H54 (cell line): ENCODE measurements at places on chromosomes 2 and 18.

DNA sequence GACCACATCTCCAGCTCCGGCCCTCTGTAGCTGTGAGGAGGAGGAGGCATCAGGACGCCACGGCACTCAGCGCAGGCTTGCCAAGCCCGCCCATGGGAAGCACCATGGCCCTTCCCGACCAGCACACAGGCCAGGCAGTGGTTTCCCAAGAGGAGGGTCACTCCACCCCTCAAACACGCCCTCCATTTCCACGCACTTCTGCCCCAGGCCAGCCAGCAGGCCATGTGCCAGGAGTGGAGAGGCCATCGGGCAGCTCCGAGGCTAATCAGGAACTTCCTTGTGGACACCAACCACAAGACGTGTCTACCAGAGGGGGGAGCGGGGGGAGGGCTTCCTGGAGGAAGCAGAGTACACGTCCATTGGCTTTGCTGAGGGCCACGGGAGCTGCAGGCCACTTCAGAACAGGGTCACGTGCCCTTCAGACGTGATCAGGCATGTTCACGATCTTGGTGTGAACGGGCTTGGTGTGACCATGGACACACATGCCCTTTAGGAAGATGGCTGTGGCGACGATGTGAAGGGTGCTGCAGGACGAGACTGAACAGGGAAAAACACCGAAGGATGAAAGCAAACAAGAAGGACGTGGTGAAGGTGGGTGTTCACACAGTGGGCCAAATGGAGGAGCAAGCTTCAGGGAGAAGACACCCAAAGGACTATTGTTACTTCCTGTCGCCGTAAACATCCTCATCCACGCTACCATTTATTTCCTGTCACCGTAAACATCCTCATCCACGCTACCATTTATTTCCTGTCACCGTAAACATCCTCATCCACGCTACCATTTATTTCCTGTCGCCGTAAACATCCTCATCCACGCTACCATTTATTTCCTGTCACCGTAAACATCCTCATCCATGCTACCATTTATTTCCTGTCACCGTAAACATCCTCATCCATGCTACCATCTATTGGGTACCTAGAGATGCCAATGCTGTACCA lies 6.5 kb upstream of the MTERF4 start:
- no peak for DNase-seq

DNA sequence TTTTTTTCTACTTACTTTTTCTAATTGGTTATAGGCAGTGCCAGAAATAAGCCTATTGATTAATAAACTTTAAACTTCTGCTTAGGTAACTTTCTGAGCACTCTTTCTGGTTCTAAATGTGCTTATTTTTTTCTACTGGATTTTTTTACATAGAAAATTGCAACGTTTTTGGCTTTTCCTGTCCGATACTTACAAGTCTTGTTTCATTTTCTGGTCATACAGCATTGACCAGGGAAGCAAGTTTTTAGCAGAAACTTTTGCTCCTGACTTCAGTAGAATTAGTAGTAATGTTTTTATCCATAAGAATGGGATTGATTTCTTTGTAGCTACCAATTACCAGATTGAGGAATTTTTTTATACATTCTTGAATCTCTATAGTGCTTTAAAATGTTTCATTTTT lies 36.9 kb downstream of the NCKAP5 start:
- no peak for DNase-seq

GRCh38 chr2:85850451-85850850 lies 38.3 kb downstream of the ST3GAL5 start:
- no peak for DNase-seq

GRCh38 chr18:68441241-68441640 lies 273.7 kb downstream of the TMX3 start:
- DNase-seq: no peak

DNA sequence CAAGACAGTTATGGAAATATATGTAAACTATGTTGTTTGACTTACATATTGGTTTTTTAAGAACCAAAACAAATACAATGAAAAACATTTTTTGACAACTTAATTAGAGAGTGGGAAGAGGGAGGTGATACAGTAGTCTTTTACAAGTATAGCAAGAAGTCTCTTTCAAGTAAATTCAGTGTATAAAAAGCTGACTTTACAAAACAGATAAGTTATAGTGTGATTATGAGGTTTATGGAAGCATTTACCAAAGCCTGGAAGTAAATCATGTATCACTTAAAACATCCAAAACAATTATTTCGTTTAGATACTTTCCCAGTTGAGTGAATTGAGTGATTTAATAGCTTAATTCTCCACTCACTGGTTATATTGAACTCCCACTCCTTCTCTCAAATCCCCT lies 66.7 kb upstream of the SLC4A10 start:
- no peak for DNase-seq

- DNase-seq: no peak
Observed at GRCh38 chr2:120866483-120867140, 130.9 kb downstream of the GLI2 start.

DNA sequence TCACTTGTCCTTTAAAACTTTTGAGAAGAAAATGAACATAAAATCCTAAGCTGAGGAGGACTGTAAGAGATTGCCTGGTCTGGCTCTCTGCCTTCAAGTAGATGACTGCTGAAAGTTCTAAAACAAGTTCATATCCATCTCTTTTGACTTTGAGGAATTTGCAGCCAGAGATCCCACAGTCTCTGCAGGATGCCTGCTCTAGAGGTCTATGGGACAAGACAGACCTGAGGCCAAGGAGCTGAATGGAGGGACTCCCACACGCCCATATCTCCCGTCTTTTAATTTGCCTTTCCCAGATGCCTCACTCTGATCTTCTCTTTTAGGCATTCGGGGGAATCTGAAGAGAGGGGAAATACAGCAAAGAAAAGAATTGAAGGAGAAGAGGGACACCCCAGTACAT lies 255.9 kb upstream of the RASGRP3 start:
- DNase-seq: no peak

DNA sequence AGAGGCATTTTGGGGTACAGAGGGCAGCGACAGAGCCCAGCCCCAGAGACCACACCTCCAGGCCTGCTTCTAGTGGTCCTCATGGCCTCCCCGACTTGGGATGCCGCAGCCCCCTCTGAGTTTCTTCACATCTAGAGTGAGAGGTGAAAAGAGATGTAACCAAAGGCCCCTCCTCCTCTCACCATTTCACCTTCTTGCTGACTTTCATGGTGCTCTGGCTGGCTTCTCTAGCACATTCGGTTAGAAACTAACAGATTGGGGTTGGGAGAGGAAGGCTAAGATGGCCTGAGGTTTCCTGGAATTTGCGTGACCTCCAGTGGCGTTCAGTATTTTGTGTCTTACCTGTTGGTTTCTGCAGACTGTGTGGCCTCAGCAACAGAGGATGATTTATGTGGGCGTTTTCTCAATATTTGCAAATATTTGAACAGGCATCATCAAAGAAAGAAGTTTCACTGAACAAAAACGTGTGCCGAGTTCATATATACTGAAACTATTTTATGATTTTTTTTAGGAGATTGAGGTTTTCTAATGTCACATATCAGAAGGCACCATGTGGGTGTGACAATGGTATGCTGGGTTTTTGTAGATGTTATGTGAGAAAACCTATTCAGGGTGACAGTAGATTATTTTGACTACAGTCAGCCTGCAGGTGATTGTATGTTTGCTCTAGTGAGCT lies 69.9 kb upstream of the BCL2L11 start:
- DNase-seq: no peak

- no peak for DNase-seq
Observed at GRCh38 chr2:236238751-236239150, 25.5 kb downstream of the ASB18 start.

- no peak for DNase-seq
Observed at GRCh38 chr2:10837298-10838266, 25.0 kb upstream of the PDIA6 start.

DNA sequence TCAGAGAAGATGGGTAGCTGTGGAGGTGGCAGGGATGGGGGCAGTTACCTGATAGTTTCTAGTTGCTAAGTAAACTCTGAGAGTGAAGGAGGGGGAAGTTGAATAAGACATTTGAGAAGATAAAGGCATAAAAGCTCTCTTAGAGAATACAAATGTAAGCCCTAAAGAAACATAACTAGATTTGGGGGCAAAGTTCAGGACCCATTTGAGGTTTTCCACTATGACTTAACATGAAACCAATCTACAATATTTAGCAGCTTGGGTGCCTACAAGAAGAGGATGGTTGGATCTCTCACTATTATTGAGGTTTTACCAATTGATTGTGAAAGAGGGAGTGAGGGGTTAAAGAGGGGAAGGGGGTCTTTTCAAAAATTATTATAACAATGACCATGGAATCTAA lies 34.4 kb upstream of the LYPD6 start:
- DNase-seq: no peak

DNA sequence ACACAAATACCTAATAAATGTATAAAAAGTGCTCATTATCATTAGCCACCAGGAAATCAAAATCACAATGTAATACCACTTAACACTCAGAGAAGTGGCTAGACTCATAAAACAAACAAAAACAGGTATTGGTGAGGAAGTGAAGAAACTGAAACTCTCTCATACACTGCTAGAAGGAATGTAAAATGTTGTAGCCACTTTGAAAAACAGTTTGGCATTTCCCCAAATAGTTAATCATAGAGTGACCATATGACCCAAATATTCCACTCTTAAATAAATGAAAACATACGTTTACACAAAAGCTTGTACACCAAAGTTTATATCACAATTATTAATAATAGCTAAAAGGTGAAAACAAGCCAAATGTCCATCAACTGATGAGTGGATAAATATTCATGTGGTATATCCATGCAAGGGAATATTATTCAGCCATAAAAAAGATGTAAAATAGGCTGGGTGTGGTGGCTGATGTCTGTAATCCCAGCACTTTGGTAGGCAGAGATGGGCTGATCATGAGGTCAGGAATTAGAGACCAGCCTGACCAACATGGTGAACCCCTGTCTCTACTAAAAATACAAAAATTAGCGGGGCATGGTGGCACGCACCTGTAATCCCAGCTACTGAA lies 86.2 kb upstream of the COL5A2 start:
- no peak for DNase-seq

GRCh38 chr2:159614534-159615366 lies 1.6 kb downstream of the BAZ2B start:
- no peak for DNase-seq

DNA sequence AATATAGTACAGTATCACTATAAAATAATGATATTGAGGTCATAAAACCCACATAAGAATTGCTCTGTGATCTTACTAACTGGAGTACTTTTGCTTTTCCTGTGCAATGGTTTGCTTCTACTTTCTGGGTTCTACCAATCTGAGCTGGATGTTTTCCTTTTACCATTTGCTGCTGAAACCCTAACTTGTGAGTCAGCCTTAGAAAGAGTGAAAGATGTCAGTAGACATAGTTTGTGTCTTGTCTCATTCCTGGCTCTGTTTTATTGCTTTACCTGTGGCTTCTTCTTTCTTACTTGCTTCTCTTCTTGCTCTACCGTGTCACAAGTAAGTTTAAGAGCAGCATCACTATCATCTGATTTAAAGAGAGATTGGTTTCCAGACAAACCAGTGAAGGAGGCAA lies 61.0 kb downstream of the MBD2 start:
- DNase-seq: no peak

- no peak for DNase-seq
Observed at GRCh38 chr2:80530442-80531064, 226.0 kb upstream of the LRRTM1 start.

DNA sequence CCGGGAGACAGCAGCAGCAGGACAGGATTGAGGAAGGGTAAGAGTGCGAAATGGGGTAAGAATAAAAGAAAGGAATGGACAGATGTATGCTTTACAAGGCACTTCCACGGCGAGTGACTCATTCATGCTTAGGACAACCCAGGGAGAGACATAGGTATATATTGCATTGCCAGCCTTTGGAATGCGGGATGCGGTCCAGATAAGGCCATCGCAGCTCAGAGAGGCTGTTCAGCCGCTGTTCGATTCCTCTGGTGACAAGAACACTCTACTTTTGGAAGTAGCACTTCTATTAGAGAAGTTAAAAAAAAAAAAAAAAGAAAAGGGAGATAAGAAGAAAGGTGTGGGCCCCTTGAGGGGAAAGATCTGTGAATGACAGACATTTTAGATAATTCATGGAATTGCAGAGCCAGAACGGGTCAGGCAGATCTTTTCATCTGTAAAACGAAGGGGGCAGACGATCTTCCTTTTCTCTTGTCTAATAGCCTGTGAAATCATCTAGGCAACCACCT lies 819 bp upstream of the NCOA1 start:
- DNase-seq: peak; percentile 88

DNA sequence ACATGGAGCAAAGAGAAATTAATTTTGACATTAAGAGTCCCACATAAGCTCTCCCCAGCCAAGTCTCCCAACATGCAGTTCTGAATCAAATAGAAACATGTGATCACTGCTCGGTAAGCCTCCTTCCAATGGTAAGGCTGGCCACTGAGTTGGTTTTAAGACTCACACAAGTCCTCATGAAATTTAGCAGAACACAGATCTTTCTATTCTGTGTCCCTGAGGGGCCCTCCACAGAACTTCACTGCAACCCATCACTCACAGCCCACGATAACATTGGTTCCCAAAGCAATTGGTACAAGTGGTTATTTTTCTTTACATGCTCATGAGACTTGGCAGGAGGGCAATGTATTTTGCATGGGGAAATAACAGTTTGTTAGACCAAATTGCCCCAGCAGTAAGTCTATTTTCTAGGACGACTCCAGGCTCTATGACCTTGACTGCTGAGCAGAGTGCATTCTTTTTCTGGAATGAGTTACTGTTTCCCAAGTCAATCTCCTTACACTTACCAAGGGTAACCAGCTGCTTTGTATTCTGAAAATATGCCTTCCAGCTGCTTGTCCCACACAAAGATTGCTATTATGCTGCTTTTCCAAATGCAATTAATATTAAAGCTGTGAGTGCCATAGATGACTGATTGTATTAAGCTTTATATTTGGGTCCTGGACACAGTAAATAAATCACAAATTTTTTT lies 142.3 kb upstream of the TANK start:
- no peak for DNase-seq

GRCh38 chr2:4416431-4416830 lies 713.1 kb downstream of the DCDC2C start:
- no peak for DNase-seq

- no peak for DNase-seq
Observed at GRCh38 chr18:6150430-6150829, 255.1 kb upstream of the TMEM200C start.

DNA sequence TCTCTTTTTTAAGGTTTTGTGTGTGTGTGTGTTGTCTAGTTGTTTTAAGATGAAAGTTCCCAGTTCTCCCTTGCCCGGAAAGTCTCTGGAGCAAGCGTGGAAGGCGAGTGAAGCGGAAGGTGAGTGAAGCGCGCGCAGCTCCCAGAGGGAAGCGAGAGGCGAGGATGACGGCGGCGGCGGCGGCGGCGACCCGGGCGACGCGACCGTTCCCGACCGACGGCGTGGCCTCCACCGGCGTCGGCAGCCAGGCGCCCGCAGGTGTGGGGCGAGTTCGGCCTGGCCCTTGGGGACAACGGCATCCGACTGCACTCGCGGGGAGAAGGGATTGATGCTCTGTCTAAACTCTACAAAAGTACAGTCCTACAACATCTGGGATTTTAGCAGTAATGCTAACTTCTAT lies 321.9 kb downstream of the CELF4 start:
- no peak for DNase-seq

DNA sequence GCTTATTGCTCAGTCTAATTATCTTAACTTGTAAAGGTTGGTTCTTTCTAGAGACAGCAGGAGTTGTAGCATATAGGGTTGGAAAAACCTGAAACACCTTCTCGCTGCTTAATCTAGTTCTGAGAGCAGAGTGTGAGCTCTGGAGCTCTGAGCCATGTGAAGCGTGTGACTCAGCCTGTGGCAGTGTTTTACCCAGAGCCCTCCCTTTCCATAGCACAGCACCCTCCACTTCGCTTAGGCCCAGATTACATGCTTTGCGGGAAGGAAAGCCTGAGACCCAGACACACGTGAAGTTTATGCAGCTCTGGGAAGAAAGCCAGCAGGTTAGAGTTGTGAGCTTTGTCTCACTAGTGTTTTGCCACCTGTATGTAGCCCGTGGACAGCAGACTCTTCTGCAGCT lies 74.5 kb downstream of the INPP4A start:
- DNase-seq: no peak
